ENCODE measurements at places on chromosomes 7 and 10.

- no peak for DNase-seq
Observed at GRCh38 chr10:132571650-132572544, 34.3 kb downstream of the INPP5A start.

DNA sequence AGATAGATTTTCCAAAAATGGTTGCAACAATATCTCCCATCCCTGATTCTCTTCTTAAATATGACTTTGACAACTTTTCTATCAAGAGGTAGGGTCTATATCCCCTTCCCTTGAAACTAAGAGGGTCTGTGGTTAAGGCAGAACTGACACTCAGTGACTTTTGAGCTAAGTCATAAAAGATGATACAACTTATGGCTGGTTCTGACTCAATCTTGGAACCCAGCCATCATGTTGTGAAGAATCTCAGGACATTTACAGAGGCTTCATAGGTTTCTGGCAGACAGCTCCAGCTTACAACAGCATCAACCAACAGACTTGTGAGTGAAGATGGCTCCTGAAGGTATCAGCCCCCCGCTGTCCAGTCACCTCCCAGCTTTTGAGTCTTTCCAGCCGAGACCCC, 203.5 kb downstream of the RNLS start:
- DNase-seq, result no peak

- DNase-seq, result no peak
Observed at GRCh38 chr7:18740579-18740988, 245.0 kb downstream of the HDAC9 start.

GRCh38 chr7:3712841-3713240, 411.8 kb downstream of the SDK1 start:
- DNase-seq, result no peak

- DNase-seq, result no peak
Observed at GRCh38 chr10:84353052-84353803, 24.8 kb downstream of the CCSER2 start.

DNA sequence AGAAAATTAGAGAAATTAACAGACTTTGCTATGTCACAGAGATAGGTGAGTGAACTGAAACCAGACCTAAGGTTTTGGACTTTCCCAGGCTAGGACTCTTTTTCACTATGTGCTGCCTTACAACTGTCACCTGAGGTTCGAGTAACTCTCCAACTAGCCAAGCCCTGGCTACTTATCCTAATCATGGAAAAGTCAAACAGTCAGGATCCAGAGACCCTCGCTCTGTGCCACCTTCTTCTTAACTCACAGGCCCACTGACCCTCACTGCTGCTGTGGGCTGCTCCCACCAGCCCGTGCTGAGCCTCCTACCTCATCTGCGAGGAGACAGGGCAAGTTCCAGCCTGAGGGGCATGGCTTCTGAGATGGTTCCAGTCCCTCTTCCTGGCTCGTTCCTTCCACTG, 211.4 kb upstream of the KLF14 start:
- no peak for DNase-seq

GRCh38 chr10:17232276-17232960, 4.4 kb downstream of the VIM start:
- DNase-seq, result no peak

DNA sequence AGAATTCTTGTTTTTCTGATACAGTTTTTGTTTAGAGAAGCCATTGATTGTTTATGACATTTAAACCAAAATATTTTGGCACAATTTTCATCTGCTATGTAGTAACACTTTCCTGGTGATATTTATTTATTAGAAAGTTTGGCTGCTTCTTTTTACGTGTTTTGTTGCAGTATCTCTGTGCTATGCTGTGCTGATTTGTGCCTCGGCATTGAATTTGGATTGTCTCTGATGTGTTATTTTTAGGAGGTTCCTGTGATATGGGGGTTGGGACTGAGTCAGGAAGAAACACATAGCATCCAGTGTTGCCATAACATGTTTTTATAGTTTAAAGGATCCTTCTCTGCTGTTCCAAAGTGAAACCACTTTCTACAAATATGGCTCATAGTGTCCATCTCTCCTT, 1197.7 kb upstream of the LRRN3 start:
- DNase-seq, result no peak

DNA sequence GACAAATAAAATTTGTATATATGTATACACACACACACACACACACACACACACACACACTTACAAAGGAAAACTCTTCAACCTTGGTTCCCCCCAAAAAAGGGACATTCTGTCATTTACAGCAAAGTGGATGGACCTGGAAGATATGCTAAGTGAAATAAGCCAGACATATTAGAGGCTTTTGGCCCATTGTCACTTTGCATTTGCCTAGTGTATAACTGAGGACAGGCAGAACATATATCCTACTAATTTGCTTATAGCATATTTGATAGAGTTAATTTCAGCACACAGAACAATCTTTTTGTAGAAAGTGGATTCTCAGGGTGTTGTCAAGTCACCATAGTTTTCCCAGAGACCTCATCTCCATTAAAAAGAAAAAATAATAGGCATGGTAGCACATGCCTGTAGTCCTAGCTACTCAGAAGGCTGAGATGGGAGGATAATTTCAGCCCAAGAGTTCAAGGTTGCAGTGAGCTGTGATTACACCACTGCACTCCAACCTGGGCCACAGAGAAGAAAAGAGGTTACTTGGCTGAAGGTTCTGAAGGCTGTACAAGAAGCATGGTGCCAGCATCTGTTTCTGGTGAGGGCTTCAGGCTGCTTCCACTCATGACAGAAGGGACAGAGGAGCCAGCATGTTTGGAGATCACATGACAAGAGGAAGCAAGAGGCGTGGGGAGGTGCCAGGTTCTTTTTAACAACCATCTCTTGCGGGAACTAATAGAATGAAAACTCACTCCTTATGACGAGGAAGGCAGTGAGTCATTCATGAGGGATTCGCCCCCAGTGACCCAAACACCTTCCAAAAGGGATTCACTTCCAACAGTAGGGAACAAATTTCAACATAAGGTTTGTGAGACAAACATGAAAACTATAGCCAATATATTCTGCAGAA, 135.6 kb downstream of the TMEM168 start:
- DNase-seq, result no peak

DNA sequence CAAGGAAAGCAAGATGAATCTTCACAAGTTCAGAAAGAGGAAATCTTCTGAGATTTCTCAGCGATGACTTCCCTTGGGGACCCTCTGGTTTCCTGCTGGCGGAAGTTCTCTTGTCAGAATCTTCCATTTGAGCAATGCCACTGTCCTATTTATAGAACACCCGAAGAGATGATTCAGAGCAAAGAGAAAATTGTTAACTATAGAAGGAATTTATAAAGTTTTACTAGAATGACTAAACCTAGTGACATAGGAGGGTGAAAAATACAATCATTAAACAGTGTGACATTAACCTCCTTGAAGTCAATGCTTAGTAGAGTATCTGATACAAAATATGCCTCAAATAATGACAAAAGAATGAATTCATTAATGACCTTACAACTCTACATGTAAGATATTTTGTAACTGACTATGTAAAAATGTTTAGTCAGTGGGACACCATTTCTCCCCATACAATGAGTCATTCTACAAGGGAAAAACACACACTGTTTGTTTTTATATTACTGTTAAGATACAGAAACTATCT, 206.5 kb upstream of the CNTNAP2 start:
- no peak for DNase-seq

- no peak for DNase-seq
Observed at GRCh38 chr7:8250547-8250946, 11.4 kb downstream of the ICA1 start.

- DNase-seq, result no peak
Observed at GRCh38 chr7:143085109-143085508, 33.0 kb downstream of the OR6V1 start.
